ENCODE measurements at places on chromosomes 12 and 14.
A peak's percentile ranks its signal among the peaks of the same experiment; 100 is the strongest.

- no peak for DNase-seq
Observed at GRCh38 chr12:111451232-111451631, 45.5 kb downstream of the SH2B3 start.

GRCh38 chr12:108630481-108631207 lies 3.0 kb downstream of the SELPLG start:
- no peak for DNase-seq

DNA sequence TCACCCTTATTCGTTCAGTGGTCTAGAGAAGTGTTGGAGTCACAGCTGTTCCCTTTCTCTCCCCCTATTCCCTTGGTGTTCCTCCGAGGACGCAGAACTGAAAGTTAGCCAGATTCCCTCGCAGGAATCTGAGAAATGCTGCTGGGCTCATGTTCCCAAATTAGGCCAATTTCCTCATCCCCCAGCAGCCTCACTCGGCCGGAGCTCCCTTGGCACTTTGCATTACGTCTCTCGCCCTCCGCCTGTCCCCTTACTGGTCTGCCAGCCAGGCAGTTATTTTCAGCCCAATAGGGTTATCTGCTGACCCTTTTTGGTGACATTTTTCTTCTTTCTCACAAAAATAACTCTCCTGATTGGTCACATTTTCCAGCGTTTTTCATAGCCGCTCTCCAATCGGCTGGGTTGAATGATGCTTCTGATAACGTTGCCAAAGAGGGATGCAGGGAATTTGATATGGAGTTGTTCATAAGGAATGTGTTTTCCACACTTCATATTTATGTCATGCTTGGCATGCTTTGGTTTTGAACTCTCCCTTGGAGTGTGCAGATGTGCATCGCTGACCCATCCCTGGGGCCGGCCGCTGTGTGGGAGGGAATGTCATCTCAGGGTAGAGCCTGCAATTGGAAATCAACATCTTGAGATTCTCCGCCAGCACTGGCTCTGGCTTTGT lies 9.9 kb downstream of the IFT43 start:
- peak; percentile 76 for DNase-seq

DNA sequence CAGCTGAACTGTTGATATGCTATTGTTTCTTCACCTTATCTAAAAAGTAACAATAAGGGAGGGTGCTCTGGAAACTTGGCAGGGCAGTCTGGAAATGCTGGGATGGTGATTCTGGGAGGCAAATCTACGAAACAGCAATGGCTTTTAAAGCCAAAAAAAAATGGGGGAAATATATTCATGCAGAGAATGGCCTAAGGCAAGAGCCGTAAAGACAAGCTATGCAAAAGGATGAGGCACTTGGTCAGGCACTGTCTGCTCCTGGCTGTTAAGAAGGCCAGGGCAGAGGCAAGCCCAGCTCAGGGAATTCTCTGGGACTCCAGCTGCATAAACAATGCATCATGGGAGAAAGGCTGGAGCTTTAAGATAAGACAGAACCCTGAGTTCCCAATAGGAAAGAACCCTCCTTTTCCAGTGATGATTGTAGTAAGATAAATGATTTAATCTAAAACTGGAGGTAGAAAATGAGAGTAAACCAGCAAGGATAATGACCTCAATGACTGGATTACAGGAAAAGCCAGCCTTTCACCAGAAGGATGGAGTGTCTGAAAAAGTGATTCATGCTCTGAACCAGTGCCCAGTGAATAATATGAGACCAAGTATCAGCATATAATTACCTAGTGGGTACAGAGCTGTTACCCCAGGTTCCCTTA lies 46.0 kb downstream of the ITPR2 start:
- DNase-seq = no peak

DNA sequence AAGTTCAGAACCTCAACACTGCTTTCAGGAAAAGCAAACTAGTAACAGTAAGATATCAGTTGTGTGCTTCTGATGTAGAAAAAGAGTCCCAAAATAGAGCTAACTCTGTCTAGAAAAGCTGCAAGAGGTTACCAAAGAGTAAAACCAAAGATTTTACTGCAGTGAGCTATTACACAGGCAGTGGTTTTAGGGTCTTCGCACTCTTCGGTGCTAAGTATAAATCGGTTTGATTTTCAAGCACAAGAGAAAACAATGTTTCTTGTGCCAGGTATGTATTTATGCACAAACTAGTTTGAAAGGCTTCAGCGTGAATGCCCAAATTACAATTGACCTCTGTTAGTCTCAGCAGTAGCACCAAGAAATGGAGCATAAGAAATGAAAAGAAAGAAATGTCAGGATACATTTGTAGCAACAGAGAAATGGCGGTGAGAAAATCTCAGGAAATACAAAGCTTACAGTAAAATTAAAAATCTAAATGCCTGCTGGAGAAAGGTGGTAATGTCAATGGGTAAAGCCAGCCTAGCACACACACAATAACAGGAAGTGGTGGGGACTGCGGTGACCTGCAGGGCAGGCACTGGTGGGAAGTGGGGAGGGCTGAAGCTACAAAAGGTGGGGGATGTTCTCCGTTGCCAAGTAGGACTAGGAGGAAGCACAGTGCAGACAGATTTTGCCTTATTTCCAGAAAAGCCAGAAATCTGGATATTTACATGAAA lies 18.0 kb upstream of the DYRK2 start:
- DNase-seq = peak; percentile 54

DNA sequence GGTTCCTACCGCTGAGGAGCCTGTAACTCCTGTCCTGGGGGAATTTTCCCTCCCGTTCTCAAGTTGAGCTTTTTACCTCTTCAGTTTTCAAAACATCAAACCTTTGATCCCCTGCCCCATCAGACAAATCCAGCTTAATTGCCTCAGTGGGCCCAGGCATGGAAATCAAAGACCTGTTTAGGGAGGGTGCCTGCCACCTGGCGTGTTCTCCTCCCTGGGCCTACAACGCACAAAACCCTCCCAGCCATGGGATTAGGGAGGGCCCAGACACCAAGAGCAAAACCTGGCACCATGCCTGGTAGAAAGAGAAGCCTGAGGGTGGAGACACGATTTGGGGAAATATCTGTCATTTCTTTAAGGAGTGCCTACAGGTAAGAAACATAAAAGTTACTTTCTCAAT lies 672.9 kb downstream of the BCL11B start:
- no peak for DNase-seq

- no peak for DNase-seq
Observed at GRCh38 chr14:80845856-80846255, 95.7 kb downstream of the CEP128 start.

DNA sequence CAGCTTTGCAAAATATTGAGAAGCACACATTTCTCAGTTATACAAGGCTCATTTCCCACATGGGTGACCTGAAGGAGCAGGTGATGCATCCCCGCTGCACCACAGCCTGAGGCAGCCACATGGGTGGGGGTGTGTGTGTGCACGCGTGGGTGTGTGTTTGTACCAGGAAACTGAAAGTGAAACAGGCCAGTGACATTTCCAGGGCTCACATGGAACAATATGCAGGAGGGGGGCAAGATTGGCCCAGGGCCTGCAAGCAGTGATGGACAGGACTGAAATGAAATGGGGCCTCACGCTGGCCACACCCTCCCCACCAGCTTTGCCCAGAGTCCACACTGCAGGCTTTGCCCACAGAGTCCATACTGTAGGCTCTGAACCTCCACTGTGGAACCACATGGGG lies 154.2 kb upstream of the PARP11 start:
- no peak for DNase-seq

- no peak for DNase-seq
Observed at GRCh38 chr14:95424529-95424928, 91.9 kb downstream of the SYNE3 start.

DNA sequence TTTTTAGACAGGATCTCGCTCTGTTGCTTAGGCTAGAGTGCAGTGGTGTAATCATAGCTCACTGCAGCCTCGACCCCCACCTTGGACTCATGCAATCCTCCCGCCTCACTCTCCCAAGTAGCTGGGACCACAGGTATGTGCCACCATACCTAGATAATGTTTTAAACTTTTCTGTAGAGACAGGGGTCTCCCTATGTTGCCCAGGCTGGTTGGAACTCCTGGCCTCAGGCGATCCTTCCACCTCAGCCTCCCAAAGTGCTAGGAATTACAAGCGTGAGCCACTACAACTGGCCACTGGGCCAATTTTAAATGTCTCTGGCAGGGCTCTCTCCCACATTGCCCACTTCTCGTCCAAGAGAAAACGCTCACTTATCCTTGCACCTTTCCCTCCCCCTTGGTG lies 66.5 kb upstream of the DACT1 start:
- DNase-seq = no peak

GRCh38 chr12:89566615-89567014 lies 40.8 kb upstream of the POC1B start:
- DNase-seq = no peak

- DNase-seq = peak; percentile 27
Observed at GRCh38 chr14:105073720-105074600, 8.7 kb upstream of the GPR132 start.

GRCh38 chr14:70707138-70708038 lies 65.7 kb downstream of the TTC9 start:
- DNase-seq = no peak

DNA sequence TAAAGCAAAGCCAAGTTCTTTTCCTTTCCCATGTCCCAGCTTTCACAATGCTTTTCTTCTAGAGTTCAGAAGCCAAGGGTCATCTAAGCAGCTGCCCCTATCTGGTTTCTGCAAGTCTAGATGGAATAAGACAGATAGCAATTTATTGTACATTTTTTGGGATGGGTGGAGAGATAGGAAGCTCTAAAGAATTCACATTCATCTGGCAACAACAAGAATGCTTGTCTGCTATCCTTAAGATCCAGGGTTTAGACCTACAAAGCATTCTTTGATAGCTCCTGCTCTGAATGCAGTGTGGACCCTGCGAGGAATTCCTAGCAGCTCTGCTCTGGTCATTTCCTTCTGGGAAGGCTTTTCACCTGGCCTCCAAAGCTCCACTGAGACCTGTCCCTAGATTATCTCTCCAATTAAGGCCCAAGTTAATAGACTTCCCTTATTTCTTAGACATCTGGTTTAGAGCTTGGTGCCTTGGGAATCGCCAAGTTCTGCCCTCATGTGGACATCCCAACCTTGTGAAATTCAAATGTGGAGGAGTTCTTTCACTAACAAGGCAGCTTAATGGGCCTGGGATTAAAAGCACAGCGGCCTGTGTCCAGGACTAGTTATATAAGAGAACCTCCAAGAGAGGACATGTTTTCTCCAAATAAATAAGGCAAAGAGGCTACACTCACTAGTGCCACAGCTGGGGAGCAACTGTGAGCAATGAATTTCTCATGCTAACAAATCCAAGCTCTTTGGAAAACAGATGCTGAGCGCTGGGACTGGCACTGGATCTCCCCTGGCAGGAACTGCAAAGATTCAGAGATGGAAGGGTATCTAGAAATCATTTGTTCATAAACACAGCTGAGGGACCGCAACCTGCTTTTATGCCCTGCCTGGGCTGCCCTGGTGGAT lies 384.5 kb upstream of the DDHD1 start:
- DNase-seq = no peak

DNA sequence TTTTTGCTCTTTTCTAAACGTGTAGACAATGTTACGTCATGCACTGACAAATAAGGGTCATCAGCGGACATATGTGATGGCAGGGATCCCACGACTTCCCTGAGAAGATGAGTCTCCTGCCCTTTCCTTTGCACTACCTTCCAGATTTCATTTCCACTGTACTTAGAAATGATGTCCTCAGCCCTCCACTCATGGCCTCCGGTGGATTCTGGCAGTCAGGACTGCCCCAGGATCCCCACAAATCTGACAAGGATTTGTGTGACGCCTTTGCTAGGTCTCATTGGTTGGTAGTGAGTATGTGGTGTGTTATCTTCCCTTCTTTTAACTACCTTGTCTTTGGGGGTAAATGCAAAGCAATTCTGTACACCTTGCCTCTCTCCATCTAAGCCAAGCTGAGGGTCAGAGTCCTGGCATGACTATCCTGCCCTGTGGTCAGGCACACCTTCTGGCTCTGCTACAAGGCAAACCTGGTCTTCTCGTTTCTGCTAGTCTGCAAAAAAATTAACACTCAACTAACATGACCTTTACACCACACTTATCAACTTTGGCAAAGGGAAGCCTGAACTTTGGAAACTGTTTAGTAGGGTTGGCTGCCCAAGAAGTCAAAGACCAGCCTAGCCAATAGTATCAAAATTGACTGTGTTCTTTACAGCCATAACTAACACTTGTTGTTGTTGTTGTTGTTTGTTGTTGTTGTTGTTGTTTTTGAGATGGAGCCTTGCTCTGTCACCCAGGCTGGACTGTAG lies 17.3 kb upstream of the DHRS4 start:
- no peak for DNase-seq

GRCh38 chr12:123071857-123072256 lies 79.0 kb downstream of the PITPNM2 start:
- DNase-seq = no peak

DNA sequence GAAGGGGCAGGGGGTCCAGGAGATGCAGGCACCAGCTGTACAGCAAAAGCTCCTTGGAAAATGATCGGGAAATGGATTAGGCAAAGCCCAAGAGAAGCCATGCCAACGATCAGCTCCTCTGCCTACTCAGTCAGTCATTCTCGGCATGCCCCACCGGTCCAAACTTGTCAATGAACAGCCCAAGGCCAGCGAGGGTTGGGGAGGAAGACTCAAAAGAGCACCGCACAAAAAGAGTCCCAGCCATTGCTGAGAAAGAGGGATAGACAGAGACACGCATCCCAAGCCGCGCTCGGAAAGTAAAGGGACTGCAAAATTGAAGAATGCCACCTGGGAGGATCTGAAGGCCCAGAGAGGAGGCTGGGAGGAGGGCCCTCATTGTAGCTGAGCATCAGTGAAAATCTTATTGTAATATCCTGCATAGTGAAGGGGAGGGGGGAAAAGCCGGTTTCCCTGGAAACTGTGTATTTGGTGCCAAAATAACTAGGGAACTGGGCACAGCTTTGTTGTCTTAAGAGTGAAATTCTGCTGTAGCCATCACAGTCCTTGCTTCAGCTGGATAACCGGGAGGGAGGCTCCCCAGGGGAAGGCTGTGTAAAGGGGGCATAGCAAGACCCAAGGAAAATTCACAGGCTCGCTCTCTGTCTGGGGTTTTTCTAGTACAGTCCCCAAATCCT lies 4.7 kb downstream of the KDM2B start:
- DNase-seq = no peak

DNA sequence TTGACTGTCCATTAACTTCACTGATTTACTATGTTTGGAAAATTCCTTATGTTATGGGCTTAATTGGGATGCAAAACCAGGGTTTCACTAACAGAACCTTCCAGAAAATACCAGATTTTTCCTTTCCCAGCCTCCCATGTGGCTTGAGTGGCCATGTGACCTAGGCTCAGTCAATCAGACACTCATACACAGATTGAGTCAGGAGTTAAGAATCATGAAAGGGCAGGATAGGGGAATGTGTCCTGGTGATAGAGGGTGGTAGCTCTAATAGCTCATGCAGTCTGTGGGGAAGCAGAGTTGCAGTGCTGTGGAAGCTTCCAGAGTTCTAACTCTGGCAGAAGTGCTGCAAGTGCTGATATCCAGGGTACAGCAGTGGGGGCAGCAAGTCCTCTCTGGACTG lies 134.1 kb upstream of the IFNG-AS1 start:
- DNase-seq = no peak

Data from Right ventricle myocardium superior (tissue), 1 donor.